ENCODE measurements at places on chromosomes 5 and 9.

GRCh38 chr5:104170926-104171325 lies 608.3 kb upstream of the NUDT12 start:
- peak; percentile 24 for DNase-seq

DNA sequence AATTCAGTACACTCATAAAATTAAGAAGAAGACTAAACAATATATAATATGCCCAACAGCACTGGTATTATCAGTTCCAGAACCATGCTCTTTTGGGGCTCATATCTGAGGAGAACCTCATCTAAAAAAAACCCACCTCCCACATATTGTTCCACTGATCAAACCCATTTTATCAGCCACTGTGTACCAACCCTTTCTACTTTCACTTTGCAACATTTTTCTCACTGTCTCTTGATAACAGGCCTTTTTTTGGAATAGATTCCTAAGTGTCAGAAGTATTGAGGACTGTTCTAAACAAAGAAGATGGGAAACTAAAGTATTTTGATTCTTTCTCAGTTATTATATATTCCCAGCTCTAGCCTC lies 173.2 kb downstream of the GABRB2 start:
- DNase-seq: no peak

DNA sequence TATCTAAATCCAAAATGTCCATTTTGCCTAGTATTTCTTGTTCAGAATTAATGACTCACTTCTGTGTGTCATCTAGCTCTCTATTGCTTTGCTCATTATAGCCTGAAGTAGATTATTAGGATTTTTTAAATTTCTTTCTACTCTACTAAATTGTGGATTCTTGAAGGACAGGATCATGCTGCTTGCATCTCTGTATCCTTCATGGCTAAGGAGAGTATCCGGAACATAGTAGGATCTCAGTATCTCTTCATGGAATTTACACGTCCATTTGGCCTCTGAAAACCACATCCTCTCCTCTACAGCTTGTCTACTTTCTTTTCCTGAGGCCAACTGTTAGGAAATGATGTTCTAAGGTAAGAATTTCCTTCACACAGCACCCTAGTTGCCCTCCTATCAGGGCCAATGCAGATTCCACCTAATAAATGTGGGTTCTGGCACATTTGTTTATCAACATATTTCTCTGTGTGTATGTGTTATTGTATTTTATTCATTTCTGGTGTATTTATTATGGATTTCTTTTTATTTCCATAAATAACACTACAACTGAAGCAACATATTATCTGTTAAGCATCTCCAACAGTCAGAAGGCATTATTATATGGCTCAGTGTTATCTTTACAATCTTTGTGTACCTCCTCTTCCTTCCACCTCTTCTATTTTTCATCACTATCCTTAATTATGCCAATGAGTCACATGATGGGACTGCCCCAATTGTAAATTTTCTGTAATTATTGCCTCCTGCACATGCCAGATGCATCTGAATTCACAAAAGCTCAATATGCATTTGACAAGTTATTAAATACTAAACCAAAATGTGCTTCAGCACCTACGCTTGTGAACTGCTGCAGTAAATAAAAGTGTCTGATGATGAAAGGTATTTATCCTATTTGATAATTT lies 557.8 kb upstream of the TLE4 start:
- peak; percentile 53 for DNase-seq

DNA sequence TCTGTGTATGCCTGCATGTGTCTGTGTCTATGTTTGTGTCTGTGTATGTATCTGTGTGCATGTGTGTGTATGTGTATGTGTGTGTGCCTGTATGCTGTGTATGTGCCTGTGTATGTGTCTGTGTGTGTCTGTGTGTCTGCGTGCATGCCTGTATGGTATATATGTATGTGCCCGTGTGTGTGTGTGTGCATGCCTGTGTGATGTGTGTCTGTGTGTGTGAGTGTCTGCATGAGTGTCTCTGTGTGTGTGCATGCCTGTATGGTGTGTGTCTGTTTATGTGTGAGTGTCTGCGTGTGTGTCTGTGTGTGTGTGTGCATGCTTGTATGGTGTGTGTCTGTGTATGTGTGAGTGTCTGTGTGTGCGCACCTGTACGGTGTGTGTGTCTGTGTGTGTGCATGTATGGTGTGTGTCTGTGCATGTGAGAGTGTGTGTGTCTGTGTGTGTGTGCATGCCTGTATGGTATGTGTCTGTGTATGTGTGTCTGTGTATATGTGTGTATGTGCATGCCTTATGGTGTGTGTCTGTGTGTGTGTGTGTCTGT lies 137.1 kb upstream of the IRX2 start:
- no peak for DNase-seq

DNA sequence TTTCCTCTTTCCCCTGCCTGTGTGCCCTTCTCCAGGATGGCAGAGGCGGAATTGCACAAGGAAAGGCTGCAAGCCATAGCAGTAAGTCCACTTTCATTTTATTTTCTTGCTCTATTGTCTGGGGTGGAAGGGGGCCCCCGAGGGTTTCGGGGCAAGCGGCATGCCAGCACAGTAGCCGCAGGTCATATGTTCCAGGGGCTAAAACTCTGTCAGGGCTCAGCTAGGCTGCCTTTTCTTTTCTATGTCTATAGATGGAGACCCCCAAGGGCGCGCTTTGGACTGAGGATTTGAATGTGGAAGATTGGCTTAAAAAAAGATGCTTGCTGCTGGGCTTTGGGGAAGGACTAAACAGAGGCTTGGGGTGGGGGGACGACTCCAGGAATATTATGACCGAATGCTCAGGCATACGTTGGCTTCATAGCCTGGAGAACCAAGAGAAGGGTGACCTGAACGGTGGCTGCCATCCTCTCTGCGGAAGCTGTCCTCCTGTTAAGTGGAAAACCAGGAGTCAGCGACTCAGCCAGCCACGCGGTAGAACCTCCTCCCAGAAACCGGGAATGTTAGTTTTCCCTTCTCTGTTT lies 545 bp downstream of the PALM2AKAP2 start:
- peak; percentile 16 for DNase-seq

DNA sequence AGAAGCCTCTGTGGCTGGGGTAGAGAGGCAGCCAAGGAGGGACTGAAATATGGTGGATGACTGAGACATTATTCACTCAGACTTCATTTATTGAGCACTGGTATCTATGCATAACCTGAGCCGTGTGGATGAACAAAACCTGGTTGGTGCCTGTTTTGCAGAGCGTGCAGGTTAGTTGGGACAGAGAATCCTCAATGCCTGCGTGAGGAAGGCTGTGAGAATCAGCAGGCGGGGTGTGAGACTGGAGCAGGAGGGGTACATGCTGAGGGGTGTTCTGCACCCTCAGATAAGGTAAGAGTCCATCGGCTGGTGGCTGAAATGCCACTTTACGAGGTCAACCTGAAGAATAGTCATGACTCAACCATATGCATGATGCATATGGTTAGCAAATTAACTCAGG lies 271.6 kb downstream of the MED10 start:
- DNase-seq: no peak

DNA sequence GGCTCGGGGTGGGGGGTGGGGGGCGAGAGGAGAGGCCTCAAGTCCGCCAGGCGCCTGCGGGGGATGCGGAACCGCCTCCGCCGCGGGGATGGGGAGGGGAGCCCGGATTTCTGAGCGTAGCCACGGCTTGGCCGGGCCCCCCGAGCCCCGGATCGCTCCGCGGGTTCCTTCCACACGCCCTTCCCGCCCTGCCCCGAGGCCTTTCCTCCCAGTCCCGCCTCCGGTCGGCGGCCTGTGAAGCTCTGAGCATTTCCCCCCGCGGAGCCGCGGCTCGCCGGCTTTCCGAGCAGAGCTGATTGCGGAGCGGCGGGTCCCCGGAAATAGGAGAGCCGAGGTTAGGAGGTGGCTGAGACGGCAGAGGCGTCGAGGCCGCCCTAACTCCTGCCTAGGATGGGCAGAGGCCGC lies 6.1 kb downstream of the IRX4 start:
- no peak for DNase-seq

- no peak for DNase-seq
These were observed 13.9 kb upstream of the SGCD start for GRCh38 chr5:156312897-156313694.

Measured in AG10803 (cell line).